Choroid plexus epithelial cell (primary cell): ENCODE measurements at places on chromosomes 5 and 9.

DNA sequence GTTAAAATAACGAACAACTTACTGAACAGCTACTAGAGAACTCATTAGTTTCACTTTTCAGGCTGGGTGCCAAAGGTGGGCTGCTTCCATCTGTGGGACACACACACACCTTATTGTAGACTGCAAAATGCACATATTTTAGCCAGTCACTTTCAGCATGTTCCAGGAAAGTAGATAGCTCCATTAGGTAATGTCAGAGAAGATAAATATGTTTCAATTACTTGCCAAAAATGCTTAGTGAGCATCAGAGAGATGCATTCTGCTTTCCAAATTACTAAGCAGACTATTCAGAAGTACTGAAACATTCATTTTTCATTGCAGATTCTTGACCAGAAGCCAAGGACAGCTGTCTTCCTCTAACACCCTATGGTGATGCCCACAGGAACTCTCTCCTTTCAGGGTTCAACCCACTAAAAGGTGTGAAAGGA lies 56.2 kb upstream of the APC start:
- no peak for DNase-seq

GRCh38 chr9:122080986-122081385 lies 12.1 kb downstream of the TTLL11 start:
- DNase-seq: peak; percentile 29

- peak; percentile 21 for DNase-seq
Measured at GRCh38 chr5:170885809-170886208, 24.0 kb downstream of the RANBP17 start.

- no peak for DNase-seq
Measured at GRCh38 chr5:29054694-29055093, 2016.3 kb upstream of the CDH9 start.

DNA sequence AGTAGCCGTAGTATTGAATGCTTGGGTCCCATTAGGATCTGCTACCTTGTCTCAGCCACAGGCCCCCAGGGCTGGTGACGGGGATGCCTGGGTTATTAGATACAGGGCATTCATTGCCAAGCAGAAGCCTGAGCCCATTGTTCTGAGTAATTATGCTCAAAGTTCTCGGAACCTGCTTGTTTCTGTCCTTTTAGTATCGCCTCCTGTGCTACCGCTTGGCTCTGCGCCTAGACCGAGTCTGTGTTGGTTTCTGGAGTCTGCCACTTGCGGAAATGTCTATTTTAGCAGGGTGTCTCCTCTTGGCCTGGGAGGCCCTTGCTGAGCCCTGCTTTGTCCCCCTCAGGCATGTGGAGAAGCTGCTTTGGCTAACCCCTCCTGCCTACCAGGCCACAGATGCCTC lies 506.1 kb downstream of the BNC2 start:
- DNase-seq: no peak

- no peak for DNase-seq
Measured at GRCh38 chr5:119313197-119313596, 42.6 kb upstream of the TNFAIP8 start.

DNA sequence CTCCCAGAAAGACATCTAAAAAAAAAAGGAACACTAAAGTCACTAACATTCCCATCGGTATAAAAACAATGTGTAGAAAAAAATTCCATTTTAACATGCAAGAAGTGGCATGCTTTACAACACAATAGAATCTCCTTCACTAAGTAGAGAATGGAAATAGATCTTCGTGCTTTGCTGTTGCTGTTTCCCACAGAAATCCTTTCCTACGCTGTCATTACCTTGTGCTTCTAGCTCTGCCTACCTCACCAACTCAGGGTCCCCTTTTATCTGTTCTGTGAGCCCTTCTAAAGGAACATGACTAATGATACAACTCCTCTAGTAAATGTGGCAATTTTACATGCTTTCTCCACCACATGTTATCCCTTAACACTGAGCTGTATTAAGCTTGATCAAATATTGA lies 202.9 kb downstream of the MCTP1 start:
- peak; percentile 78 for DNase-seq

DNA sequence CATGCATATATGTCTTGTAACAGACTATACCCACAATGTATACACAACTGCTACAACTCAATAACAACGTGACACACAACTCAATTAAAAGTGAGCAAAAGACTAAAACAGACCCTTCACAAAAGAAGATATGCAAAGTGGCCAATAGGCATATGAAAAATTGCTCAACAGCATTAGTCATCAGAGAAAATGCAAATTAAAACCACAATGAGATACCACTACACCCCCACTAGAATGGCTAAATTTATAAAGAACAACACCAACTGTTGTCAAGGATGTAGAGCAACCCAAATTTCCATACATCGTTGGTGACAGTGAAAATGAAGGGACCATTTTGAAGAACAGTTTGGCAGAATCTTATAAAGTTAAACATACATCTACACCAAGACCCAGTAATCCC lies 38.9 kb downstream of the GABRB2 start:
- no peak for DNase-seq

DNA sequence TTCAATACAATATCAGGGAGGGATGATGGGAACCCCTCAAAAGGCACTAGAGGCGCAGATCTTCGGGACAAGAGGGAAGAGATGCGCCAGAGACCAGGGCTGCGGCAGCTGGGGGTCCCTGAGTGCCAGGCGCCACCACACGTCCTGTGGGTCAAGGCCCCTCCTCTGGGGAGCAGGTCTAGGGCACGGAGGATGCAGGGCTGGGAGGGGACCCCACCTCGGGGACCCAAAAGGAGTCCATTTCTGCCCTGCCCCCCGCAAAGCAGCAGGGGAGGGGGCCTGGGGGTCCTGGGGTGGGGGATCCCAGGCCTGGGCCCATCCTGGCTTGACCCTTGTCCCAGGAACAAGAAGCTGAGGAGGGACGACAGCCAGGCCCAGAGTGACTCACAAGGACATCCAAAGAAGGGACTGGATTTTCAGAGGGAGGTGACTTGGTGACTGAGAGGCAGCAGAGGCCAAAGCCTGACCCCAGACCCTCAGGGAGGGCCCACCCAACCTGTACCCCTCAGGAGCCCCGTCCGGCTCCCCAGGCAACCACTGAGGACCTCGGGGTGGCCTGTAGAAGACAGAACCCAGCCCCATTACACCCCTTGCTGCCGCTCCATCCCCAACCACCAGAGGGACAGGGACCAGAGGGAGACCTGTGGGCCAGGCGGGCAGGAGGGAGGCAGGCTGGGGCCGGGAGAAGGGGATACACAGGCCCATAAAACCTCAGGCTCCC lies 54.2 kb downstream of the LRSAM1 start:
- peak; percentile 59 for DNase-seq

- no peak for DNase-seq
Measured at GRCh38 chr9:96031916-96032534, 156.5 kb downstream of the ERCC6L2 start.

DNA sequence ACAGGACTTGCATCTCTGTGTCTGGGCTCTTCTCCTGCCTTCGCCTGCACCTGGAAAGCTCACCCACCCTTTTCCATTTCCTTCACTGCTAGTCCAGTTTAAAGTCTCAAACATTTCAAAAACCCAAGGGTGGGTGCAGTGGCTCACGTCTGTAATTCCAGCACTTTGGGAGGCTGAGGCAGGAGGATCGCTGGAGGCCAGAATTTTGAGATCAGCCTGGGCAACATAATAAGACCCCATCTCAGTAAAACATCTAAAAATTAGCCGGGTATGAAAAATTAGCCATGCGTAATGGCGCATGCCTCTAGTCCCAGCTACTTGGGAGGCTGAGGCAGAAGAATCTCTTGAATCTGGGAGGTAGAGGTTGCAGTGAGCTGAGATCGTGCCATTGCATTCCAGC lies 139.9 kb upstream of the RETREG1 start:
- no peak for DNase-seq

DNA sequence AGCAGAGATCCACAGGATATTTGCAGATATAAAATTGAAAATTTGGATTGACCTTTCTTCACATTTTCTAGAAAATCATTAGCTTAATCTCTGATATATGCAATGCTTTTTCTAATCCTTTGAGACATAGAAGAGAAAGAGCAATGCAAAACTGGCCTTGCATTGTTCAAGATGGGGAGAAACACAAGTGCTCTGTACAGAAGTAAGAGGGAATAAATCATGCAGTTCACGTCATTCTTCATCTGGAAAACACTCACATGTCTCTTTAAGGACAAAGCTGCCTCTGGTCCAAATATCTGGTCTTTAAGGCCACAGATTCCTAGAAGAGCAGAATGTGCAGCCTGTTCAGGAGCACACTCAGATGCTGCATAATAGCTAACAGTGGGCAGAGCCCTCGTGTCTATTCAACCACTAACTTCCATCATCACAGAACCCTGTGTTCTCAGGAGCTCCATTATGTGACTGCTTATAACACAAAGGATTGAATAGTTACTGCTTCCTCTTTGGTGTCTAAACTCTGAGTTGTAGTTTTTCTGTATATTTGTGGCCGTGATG lies 277.5 kb downstream of the PLK2 start:
- DNase-seq: no peak

GRCh38 chr5:72438141-72438540 lies 69.1 kb downstream of the ZNF366 start:
- DNase-seq: no peak

- DNase-seq: peak; percentile 75
Measured at GRCh38 chr9:130042885-130043653, at the start of gene FNBP1. Gene FNBP1, minus strand, starts transcription at chr9:130043189. Its CDS starts 214 bp downstream, at chr9:130042975.

DNA sequence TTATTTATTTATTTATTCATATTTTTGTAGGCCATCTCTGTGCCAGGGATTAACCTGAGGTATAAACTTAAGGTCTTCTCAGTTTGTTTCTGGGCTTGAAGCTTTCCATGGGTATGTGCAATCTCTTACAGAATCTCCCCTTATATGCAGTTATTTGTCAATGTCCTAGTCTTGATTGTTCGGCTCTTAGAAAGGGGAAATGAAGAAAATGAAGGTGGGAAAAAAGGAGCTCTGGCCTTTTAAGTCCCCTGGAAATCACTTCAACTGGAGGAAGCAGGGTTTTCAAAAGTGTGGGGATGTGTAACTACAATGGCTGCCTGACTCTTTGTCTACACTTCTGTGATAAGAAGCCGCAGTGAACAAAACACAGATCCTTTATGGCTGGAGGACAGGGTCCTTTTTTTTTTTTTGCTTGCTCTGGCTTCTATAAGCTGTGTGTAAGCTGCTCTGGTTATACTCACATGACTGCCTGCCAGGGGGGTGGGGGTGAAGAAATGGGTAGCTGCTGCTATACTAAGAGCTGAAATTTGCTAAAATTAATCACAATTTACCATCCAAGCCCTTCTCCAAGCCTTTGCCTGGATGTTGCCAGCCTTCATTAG lies 33.7 kb downstream of the CENPP start:
- DNase-seq: no peak

DNA sequence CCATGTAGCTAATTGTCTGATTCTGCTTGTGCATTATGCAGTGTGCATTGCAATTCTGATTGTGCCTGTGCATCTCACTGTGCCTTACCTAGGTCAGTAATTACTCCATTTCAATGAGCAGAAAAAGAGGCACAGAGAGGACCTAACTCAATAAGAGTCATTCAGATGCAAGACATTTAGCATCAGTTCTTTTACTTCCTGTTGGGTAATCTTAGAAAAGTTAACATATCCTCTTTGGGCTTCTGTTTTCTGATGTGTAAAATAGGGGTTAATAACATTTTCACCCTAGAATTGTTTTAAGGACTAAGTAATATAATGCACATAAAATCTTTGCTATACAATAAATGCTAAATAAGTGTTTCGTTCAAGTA lies 7.0 kb upstream of the DCTN4 start:
- no peak for DNase-seq

GRCh38 chr5:153748823-153749222 lies 258.4 kb downstream of the GRIA1 start:
- DNase-seq: no peak

GRCh38 chr9:128155736-128156500 lies 4.1 kb upstream of the BBLN start:
- no peak for DNase-seq

GRCh38 chr5:26326153-26326759 lies 712.1 kb downstream of the CDH9 start:
- DNase-seq: no peak

DNA sequence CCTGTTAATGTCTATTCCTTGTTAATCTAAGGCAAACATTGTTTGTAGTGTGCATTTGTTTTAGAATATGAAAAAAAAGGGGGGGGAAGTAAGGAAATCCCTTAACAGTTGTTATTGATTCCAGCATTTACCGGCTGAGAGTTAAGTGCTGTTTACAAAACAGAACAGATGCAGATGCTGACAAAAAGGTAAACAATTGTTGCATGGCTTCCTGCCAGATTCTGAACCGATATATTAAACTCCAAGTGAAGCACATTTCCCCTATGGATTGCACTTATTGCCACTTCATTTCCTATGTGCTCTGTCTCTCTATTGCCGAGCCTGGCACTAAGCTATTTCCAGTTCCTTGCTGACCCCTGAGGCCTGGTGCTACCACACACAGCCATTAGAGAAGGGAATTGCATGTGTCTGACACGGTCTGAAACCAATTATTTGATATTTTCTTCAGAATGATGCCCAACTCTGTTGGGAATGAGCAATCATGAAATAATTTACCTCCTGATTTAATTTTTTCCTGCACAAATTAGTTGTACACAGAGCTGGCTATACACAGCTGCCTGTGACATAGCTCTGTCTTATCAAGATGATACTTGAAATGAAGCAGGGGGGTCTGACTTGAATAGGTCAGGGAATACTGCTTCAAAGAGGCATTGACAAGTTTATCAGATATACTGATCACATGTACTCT lies 109.8 kb downstream of the KIAA0825 start:
- DNase-seq: no peak

DNA sequence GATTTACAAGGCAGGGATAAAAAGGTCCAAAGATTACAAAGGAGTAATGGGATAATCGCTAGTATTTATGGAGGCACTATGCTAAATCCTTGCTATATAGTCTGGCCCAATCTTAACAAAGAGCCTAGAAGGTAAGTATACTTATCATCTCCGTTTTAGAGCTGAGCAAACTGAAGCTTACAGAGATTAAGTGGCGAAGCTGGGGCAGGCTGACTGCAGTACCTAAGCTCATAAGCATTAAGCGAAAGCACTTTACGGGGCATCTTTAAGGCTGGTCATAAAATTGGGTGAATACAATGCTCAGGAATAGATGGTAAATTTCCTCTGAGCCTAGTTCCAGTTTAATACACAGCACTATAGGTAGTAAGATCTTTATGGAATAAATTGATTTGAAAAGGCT lies 30.0 kb upstream of the ZNF366 start:
- DNase-seq: no peak

- no peak for DNase-seq
Measured at GRCh38 chr9:87499424-87500017, 1.9 kb downstream of the DAPK1 start.

DNA sequence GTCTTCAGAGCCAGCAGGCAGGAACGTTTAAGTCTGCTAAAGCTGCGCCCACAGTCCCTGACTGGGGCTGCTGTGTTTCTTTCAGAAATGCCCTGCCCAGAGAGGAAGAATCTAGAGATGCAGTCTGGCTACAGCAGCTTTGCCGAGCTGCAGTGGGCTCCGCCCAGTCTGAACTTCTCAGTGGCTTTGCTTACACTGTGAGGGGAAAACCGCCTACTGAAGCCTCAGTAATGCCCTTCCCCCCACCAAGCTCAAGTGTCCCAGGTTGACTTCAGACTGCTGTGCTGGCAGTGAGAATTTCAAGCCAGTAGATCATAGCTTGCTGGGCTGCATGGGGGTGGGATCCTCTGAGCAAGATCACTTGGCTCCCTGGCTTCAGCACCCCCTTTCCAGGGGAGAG lies 78.4 kb downstream of the SREK1 start:
- peak; percentile 28 for DNase-seq

- DNase-seq: peak; percentile 10
Measured at GRCh38 chr5:20949636-20950035, 961.6 kb upstream of the CDH18 start.

- DNase-seq: no peak
Measured at GRCh38 chr5:142966121-142966420, 195.9 kb downstream of the ARHGAP26 start.

GRCh38 chr9:113219186-113219936 lies 1.7 kb downstream of the FKBP15 start:
- DNase-seq: no peak
